Activated T-helper 1 cell treated with anti-CD3 and anti-CD28 coated beads, Interleukin-12 subunit alpha, Interleukin-12 subunit beta, Interleukin-2, Interleukin-4 antibody, amounts not matched to agents 30 ng/mL and 10 ng/mL and 1 ng/mL, durations not matched to agents 14 hours and 24 hours and 36 hours (primary cell): ENCODE measurements at places on chromosomes 2 and 18. TPM values are rescaled to one million over a fixed set of nuclear protein-coding genes. Genes with fewer than 3 reads are reported as not detected.
A peak's percentile ranks its signal among the peaks of the same experiment; 100 is the strongest.

GRCh38 chr2:151638191-151638933, 95.9 kb downstream of the NEB start:
- peaks cover 4% of the 10 kb centered on the region for H3K36me3 ChIP-seq
- H3K27me3 ChIP-seq, result no peaks in the 10 kb centered on the region
- H3K4me3 ChIP-seq, result peak overlapping the region; percentile 2
- H3K27ac ChIP-seq, result peak overlapping the region; percentile 12

GRCh38 chr2:43013821-43014345, 212.5 kb downstream of the ZFP36L2 start:
- peaks cover 3% of the 10 kb centered on the region for H3K27me3 ChIP-seq
- H3K4me1 ChIP-seq, result no peaks in the 10 kb centered on the region
- H3K27ac ChIP-seq, result no peak overlapping the region

DNA sequence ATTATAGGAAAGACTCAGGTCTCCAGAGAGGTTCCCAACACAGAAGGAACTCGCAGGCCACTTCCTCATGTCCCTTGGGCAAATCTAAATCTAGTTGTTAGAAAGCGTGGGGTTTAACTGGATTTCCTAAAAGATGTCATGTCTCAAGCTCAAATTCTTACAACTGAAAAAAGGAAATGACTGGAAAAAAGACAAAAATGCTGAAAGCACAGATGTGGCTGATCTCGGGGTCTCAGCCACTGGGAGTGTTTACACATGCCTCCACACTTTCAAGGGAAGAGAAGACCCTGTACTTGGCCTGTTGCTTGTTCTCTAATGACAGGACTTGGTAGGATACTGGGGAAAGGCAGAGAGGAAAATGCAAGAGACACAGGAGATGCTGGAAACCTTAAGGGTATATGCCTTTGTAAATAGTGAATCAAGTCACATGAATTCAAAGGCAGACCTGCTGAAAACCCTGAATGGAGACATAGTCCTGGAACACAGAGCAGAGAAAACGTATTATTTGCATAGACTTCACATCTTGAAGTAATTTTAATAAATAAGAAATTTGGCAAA, 160.9 kb upstream of the MEIS1 start:
- no peaks in the 10 kb centered on the region for H3K27me3 ChIP-seq
- H3K4me3 ChIP-seq, result no peak overlapping the region
- DNase-seq, result no peak
- no peak overlapping the region for H3K27ac ChIP-seq

DNA sequence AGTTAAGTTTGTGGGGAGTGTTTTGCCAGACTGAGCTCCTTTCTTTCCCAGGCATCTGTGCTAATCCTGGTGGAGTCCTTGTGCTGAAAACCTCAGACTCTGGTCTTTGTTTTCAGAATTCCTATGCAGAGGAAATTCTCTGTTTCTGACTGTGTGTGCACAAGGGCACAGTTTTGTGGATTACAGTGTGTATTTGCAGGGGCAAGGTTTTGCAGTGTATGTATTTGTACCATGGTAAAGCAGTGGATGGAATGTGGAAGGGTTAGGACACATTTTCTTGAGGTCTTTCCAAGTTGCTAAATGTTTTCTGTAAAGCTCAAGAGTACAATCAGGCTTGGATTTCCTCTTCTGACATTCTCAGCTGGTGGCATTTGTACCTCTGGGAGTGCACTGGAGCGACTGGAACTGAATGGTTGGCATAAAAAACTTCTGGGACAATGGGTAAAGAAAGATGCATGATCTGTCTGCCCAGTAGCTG, 139.5 kb upstream of the RND3 start:
- no peak overlapping the region for H3K4me3 ChIP-seq
- no peaks in the 10 kb centered on the region for H3K36me3 ChIP-seq
- H3K27me3 ChIP-seq, result no peaks in the 10 kb centered on the region
- no peak for DNase-seq

DNA sequence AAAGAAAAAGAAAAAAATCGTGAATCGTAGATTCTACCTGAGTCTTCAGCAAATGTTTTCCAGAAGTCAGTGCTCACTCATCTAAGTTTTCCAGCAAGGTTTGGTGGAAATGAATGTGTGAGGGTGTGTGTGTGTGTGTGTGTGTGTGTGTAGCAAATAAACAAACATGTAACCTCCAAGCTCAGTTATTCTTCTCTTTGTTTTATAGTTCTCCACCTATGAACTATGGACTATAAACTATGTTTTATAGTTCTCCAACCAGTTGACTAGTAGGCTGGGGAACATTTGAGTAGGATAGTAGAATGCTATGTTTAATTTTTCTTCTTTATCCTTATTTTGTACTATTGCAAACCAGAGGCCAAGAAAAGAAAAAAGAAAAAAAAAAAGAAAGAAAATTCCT, 44.6 kb upstream of the SERPINE2 start:
- H3K4me3 ChIP-seq, result no peak overlapping the region
- DNase-seq, result no peak
- H3K4me1 ChIP-seq, result no peaks in the 10 kb centered on the region
- peaks cover 2% of the 10 kb centered on the region for H3K36me3 ChIP-seq
- H3K27ac ChIP-seq, result no peak overlapping the region

GRCh38 chr2:12970861-12971260, 254.1 kb downstream of the TRIB2 start:
- no peak overlapping the region for H3K27ac ChIP-seq
- peaks cover 4% of the 10 kb centered on the region for H3K4me1 ChIP-seq
- no peak overlapping the region for H3K4me3 ChIP-seq
- DNase-seq, result no peak

- no peak overlapping the region for H3K4me3 ChIP-seq
- peaks cover 18% of the 10 kb centered on the region for H3K4me1 ChIP-seq
- no peak overlapping the region for H3K27ac ChIP-seq
- peaks cover 18% of the 10 kb centered on the region for H3K27me3 ChIP-seq
- DNase-seq, result no peak
- H3K36me3 ChIP-seq, result no peaks in the 10 kb centered on the region
These were observed 18.1 kb downstream of the ZNF516 start for GRCh38 chr18:76476665-76477561.

DNA sequence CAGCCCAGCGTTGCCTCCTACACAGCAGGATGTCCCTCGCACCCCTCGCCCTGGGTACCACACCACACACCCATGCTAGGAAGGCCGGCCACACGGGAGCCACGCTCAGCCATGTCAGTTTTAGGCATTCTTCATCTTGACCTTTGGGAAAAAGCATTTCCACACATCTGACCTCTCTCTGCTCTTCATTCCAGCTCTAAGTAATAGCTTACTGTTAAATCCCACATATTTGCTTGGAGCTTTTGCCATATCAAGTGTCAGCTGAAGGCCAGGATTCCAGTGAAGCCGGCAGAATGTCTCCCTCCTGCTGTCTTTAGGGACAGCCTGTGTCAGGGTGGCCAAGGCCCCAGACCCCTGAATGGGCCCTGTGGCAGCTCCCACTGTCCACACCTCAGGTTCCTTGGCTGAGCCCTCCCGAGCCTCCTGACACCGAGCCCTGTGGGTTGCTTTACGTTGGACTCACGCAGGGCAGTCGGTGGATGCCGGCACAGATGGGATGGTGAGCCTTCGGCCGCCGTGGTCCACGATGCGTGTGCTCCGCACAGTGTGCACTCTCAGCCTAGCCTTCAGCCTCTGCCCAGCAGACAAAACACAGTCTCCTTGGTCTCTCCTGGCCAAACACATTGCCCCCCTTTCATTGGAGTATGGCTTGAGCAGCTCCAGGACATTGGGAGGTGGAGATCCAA, 202.0 kb downstream of the SEPTIN10 start:
- H3K27me3 ChIP-seq, result no peaks in the 10 kb centered on the region
- H3K36me3 ChIP-seq, result no peaks in the 10 kb centered on the region
- H3K27ac ChIP-seq, result no peak overlapping the region
- H3K4me1 ChIP-seq, result no peaks in the 10 kb centered on the region
- no peak overlapping the region for H3K4me3 ChIP-seq

DNA sequence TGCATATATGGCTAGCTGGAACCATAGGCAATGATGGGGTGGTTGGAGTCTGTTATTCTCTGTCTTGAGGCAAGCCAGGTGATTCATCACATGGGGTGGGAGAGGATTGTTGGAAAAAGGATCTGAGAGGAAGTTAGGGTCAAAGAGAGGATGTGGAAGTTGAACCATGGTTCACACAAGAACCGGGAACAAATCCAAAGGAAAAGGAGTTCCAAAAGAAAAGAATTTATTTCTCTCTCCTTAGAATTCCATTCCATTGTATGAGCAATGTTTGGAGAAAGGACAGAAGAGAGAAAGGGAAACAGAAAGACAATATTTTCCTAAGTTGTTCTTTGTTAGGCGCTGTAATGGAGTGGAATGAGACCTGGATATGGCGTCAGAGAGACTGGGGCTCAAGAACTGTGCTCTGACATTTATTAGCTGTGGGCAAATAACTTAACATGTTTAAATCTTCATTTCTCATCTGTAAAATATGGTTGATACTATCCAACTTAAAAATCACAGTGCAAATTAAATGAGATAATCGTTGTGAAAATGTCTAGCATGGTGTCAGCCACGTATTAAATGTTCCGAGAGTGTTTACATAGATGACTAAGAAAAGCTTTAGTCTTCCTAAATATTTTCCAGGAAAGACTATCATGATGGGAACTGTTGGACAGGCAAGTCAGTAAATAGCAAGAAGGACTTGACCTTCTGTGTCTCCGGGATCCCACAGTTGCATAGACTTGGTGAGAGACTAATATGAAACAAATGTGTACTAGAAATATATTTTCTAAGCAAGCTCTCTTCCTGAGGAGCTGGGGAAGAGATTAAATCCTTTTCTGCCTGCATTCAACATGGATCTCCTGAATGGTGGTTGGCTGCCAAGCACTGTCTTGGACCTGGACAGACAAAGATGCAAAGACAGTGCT, 71.4 kb downstream of the TRIB2 start:
- peaks cover 6% of the 10 kb centered on the region for H3K27me3 ChIP-seq
- H3K36me3 ChIP-seq, result no peaks in the 10 kb centered on the region
- no peak overlapping the region for H3K4me3 ChIP-seq

GRCh38 chr2:24820175-24820513, 26.9 kb downstream of the CENPO start:
- no peak for DNase-seq
- no peaks in the 10 kb centered on the region for H3K27me3 ChIP-seq
- no peak overlapping the region for H3K4me3 ChIP-seq

DNA sequence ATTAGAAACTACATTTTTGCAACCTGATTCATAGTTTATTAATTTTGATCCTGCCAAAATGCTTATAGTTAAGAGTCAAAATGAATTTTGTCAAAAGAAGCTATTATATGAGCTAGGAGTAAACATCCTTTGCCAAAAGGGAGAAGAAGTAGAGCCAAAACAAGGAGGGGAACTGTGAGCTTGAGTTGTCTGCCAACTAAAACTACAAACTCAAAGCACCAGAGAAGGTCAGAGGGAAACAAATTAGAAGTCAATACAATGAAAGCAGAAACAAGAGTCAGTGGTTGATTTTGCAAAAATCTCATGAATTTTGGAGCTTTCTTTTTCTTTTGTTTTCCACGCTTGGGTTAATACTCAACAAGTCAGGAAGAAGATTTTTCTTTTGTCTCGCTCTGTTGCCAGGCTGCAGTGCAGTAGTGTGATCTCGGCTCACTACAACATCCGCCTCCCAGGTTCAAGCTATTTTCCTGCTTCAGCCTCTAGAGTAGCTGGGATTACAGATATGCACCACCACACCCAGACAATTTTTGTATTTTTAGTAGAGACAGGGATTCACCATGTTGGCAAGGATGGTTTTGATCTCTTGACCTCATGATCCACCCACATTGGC, 508.5 kb downstream of the RIT2 start:
- H3K4me3 ChIP-seq, result no peak overlapping the region
- H3K27me3 ChIP-seq, result no peaks in the 10 kb centered on the region
- H3K27ac ChIP-seq, result no peak overlapping the region
- H3K36me3 ChIP-seq, result no peaks in the 10 kb centered on the region
- DNase-seq, result no peak

DNA sequence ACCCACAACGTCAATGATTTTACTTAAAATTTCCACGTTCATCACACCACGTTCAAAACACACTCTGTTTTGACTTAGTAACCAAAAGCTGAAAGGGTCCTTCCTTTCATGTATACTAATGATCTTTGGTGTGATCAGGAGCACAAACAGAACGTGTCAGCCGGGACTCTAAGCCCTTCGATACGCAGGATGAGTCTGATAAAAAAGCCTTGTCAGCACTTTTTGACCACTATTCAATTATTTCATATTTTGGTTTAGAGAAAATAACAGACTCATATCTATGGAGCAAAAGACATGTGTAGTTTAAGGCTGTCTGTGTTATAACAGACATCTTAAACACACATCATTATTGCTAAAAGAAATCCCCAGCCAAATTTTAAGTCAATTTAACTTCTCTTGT, 345.3 kb downstream of the ZNF516 start:
- H3K4me1 ChIP-seq, result no peaks in the 10 kb centered on the region
- H3K36me3 ChIP-seq, result no peaks in the 10 kb centered on the region
- H3K4me3 ChIP-seq, result no peak overlapping the region
- no peak overlapping the region for H3K27ac ChIP-seq
- DNase-seq, result no peak
- no peaks in the 10 kb centered on the region for H3K27me3 ChIP-seq

DNA sequence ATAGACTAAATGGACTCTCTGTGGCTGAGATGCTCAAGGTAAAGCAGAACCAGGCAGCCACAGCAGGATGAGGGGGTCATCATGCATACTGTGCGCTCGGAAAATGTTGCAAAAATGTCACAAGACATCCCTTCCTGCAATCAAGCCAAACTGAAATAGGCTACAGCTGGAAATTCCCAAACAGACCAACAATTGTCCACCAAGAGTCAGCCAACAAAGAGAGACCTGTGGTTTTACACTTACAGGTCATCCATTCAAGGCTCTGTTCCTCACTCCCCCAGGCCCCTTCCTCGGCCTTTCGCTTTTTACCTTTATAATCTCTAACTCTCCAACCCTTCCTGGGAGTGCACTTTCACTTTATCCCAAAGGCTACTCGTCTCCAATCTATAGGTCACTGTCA, 1066.9 kb downstream of the TSN start:
- no peaks in the 10 kb centered on the region for H3K36me3 ChIP-seq
- H3K4me3 ChIP-seq, result no peak overlapping the region
- H3K4me1 ChIP-seq, result no peaks in the 10 kb centered on the region
- H3K27ac ChIP-seq, result no peak overlapping the region

DNA sequence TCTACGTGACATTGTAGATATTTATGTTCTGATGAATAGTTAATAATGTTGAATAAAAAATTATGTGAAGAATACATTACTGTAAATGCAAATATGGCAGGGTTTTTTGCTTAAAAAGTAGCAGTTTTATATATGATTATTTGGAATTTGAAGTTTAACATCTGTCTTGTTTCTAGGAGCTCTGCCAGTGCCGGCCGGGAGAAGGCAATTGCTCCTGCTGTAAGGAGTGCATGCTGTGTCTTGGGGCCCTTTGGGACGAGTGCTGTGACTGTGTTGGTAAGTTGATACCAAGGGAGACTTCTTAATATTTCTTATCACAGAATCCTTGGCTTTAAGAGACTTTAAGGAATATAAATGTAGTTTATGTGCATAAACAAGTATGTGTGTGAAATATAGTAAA, 25.2 kb downstream of the TWSG1 start:
- H3K27ac ChIP-seq, result no peak overlapping the region
- no peaks in the 10 kb centered on the region for H3K27me3 ChIP-seq
- H3K4me1 ChIP-seq, result no peaks in the 10 kb centered on the region
- H3K4me3 ChIP-seq, result no peak overlapping the region

INPP1 gene
- 7.7 and 9.8 TPM in 2 replicates for total RNA-seq

RNF125 gene
- total RNA-seq, result 32.2 and 34.6 TPM in 2 replicates

CTIF gene
- total RNA-seq, result 7.2 and 8.5 TPM in 2 replicates

FMNL2 gene
- 14.8 and 16.1 TPM in 2 replicates for total RNA-seq

CNTNAP5 gene
- not detected in 2 replicates for total RNA-seq

NOSTRIN gene
- not detected in 2 replicates for total RNA-seq

UGT1A1 gene
- not detected in 2 replicates for total RNA-seq

STK17B gene
- 148 and 164 TPM in 2 replicates for total RNA-seq
